ENCODE measurements at places on chromosomes 4 and X.

GRCh38 chr4:56261027-56261426 is 126.3 kb downstream of the AASDH start:
- no peak for DNase-seq

- DNase-seq, result no peak
These were observed 111.2 kb downstream of the QDPR start for GRCh38 chr4:17400686-17401085.

DNA sequence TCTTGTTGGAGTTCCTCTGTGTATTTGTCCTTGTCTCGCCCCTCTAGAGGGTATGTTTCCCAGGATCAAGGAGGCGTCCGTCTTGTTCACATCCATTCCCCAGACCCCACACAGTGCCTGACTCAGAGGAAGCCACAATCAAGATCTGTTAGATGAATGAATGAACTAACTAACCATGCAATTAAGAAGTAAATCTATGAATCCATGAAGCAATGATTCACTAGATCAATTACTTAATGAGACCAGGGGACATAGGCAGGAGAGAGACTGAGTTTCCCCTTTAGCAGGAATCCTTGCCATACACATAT is 11.9 kb downstream of the BLOC1S4 start:
- no peak for DNase-seq

DNA sequence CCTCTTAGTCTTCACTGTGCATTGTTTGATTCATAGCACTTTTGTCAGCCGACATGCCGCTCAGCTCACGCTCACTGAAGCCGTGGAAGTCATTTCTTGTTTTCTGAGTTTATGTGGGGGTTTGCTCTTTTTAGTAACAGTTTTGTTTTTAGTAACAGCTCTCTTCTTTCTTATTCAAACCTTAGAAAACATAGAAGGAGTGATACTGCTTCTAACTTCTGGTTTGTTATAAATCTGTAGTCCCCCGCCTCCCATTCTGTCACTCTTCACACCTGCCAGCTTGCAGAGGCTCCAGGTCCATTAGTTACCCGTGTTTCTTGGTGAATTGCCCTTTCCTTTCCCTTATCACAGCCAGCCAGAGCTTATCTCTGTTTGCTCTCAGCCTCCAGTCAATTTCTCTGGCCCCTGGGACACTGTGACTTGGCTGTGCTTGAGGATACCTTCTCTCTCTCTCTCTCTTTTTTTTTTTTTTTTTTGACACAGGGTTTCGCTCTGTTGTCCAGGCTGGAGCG is 50.5 kb downstream of the GRK4 start:
- DNase-seq, result no peak

DNA sequence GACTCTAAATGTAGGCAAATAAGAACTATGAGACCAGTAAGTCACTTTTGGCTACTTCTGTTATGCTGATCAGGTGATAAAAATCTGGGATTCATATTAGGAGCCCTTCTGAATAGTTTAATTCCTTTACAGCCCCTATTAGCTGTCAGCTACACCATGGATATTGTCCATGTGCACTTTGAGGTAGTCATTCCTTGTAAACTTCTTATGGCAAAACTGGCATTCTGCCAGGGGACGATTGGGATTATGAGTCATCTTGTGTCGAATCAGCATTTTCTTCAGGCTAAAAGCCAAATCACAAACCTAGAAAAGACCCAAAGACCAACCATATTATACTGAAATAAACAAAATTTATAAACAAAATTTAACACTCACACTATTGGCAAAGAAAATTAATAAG is 227.6 kb downstream of the PRDM5 start:
- DNase-seq, result no peak

GRCh38 chr4:94534401-94535312 is 82.9 kb downstream of the PDLIM5 start:
- no peak for DNase-seq

DNA sequence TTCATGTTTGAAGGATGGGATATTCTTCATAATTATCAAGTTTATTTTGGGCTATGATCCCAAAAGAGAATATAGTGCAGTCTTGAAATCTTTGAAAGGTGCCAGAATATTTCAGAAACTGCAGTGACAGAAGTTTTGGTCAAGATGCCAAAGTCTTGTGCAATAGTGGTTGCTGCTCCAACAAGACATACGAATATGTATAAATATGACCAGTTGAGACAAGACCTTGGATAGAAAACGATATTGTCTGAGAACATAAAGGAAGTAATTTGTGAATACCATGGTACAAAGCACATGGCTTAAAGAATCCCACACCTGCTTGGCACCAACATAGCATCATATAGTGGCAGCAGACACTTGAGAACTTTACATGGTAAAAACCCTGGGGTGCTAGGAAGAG is 48.6 kb upstream of the AMELX start:
- DNase-seq, result no peak

GRCh38 chr4:2962614-2963174 is 512 bp downstream of the NOP14 start:
- DNase-seq, result no peak

DNA sequence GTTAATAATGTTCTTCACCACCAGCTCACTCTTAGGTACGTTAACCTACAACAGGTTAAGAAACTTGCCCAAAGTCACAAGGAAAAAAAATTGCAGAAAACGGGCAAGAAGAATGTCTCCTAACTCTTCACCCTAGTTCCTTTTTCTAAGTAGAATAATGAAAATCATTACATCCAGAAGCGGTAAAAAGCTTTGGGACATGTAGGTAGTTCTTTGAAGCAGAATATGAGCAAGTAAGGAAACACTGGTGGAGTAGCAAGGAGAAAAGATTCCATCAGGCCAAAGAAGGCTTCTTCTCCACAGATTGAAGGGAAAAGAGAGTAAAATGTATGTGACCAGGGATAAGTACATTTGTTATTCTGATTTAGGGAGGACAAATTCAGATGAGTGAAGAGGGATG is 4.1 kb downstream of the CAMK2D start:
- no peak for DNase-seq
